ENCODE measurements at places on chromosomes 6 and 20.

DNA sequence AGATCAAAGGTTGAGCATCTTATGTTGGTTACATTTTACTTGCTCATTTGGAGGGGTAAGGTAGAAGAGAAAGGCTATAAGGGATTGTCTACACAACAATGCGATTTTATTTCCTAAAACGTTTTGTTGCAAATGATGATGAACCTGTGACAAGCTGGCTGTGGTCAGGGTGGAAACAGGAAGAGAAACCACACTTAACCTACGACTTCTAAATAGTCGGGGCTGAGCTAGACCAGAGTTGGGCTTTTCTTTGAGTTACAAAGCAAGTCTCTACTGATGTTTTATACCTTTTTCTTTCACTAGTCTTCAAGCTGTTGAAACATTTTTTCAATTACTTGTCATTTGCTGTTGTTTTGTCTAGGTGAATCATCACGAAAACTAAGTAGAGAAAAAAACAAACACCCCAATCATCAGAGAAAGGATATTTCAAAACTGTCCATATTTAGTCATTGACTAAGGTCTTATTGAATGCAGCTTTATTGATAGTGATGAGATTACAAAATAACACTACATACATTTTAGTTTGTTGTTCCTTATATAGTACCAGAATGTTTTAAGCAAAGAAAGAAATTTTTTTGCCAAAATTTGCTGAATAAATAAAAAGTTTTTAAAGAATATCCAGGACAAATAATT, 18.0 kb downstream of the KLHL31 start:
- no peak for DNase-seq

GRCh38 chr6:161413355-161413771, 139.5 kb upstream of the AGPAT4 start:
- no peak for DNase-seq

- no peak for DNase-seq
Measured at GRCh38 chr20:59204165-59204894, 40.7 kb downstream of the ZNF831 start.

DNA sequence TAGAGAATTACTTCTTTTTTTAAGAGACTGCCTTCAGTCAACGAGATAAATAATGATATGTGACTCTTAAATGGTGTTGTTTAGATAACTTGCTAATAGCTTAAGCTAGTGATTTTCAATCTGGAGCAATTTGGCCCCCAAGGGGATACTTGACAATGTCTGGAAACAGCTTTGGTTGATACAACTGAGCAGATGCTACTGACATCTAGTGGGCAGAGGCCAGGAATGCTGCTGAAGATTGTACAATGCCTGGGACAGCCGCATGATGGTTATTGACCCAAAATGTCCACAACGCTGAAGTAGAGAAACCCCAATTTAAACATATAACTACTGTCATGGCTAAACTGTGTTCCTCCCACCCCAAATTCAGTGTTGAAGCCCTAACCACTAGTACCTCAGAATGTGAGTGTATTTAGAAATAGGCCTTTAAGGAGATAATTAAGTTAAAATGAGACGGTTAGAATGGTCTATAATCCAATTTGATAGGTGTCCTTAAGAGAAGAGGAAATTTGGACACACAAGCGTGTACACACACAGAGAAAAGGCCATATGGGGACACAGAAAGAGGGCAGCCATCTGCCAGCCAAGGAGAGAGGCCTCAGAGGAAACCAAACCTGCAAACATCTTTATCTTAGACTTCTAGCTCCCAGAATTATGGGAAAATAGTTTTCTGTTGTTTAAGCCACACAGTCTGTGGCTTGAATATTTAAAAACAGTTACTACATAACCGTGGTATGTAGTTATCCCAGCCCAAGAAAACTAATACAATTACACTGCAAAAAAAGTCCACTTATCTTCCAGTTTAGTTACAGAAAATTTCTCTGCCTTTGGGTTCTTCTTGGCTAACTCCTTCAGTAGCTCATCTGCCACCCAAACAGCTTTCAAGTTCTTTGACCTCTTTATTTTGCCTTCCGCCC, 22.2 kb downstream of the RWDD2A start:
- DNase-seq: peak; percentile 52

DNA sequence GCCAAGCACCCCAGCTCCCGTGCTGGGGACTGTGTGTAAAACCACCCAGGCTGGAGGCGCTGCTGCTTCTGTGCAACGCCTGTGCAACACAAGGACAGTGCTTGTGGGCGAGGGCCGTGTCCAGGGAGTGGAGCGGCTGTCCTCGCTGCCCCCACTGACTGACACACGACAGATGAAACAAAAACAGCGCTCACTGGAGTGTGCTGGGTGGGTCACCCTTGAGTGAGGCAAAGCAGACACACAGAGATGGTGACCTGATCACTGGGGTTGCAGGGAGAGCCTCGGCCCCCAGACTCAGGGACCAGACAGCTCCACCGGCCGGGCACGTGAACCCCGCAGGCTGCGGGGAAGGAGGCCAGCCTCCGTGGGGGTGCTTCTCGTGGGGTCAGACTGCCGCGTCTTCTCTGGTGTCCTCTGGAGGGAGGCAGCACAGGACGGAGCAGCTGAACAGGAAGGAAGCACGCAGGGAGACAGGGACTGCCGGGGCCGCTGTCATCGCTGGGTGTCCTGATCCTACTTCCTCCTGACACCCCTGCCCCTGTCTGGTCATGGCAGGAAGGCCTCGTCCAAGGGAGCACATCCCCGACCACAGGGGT, 75.9 kb upstream of the CST7 start:
- no peak for DNase-seq

DNA sequence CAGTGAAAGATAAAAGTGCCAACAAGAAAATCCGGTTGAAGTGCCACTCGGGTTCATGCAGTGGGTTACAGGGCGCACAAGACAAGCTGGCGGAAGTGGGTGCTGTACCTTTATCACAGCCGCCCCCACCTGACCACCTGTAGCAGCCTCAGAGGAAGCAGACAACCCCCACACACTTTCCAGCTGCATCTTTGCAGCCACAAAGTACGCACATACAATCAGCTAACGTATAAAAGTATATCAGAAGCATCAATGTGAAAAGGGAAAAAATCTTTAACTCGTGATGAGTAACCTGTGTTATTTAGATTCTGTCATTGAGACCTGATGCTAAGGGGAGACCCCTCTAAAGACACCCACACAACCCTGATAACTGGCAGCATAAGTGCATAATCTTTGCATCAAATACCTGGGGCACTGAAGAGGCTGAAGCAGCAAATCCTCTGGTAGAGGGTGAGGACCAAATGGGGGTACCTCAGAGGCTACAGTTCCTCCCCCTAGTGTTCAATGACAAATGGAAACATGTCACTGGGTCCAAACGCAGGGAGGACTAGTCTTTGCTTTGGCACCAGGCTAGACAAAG, 22.1 kb downstream of the BACH2 start:
- no peak for DNase-seq
